T-helper 9 cell (primary cell): ENCODE measurements at places on chromosomes 5 and 9.

DNA sequence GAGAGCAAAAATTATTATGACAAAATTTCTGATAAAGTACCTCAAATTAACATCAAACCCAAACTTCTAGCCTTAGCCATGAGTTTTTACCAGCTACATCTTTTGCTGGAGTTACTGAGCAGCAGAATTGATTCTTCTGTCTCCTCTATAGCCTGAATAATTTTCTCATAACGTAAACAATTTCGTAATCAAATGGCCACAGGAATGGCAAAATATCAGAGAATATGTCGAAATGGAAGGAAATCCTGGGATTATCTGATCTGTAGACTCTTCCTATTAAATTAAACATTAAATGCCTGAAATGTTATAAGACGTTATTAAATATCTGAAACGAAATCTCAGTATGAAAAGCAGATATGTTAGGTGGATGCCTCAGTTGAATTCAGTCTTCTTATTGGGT lies 41.1 kb downstream of the LURAP1L start:
- DNase-seq, result no peak

GRCh38 chr9:88339317-88339716 lies 48.9 kb upstream of the SPIN1 start:
- DNase-seq, result no peak

GRCh38 chr5:1203311-1203967 lies 2.0 kb downstream of the SLC6A19 start:
- DNase-seq, result no peak

- no peak for DNase-seq
These were observed 26.9 kb downstream of the ZNF484 start for GRCh38 chr9:92850898-92851297.

DNA sequence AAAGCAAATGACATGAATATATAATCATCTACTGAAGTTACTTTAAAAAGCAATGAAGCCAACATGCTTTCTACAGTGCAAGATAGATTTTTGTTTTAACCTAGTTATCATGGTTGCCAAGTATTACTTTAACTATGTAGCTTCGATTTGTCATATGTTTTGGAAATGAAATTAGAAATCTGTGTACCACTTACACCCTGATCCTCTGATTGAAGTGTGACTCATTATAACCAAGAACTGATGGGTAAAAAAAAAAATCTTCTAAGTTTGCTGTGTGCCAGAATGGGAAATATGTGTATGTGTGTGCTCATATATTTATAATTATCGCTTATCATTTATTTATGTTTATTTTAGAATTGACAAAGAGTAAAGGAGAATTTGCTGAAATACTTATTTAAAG lies 9.1 kb upstream of the CDC42SE2 start:
- DNase-seq, result no peak

GRCh38 chr5:112183103-112183711 lies 235.9 kb downstream of the EPB41L4A start:
- no peak for DNase-seq
